Activated naive CD8-positive, alpha-beta T cell treated with anti-CD3 and anti-CD28 coated beads for 36 hours (primary cell): ENCODE measurements at places on chromosomes 1 and 21.

- DNase-seq = no peak
Observed at GRCh38 chr1:212196355-212196754, 88.9 kb upstream of the PPP2R5A start.

- DNase-seq = no peak
Observed at GRCh38 chr1:223217781-223218180, 74.7 kb upstream of the TLR5 start.

GRCh38 chr1:39631361-39632322 is 7.8 kb downstream of the HEYL start:
- DNase-seq = no peak

DNA sequence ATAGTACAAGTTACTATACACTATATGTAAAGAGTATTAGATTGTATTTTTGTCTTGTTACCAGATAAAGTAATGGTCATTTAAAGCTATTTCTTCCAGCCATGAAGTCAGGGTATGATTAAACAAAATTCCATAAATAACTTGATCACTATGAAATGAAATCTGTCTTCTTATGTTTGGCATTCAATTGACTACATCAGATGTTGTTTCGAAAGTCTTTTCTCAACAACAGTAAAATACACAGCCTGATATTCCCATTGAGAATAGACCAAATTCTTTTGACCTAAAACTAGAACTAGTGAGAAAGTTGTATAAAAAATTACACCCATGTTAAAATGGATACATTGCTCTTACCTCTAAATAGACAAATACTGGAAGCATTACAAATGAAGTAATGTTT is 134.6 kb upstream of the ADAMTS5 start:
- DNase-seq = no peak

- no peak for DNase-seq
Observed at GRCh38 chr1:160748878-160749269, 9.8 kb downstream of the SLAMF7 start.

GRCh38 chr1:72938408-72938807 is 656.1 kb upstream of the NEGR1 start:
- DNase-seq = no peak

GRCh38 chr1:70224954-70225353 is 3.8 kb downstream of the SRSF11 start:
- no peak for DNase-seq
